Kidney (tissue), 22 donors: ENCODE measurements at places on chromosomes 2 and 18.
A peak's percentile ranks its signal among the peaks of the same experiment; 100 is the strongest.

DNA sequence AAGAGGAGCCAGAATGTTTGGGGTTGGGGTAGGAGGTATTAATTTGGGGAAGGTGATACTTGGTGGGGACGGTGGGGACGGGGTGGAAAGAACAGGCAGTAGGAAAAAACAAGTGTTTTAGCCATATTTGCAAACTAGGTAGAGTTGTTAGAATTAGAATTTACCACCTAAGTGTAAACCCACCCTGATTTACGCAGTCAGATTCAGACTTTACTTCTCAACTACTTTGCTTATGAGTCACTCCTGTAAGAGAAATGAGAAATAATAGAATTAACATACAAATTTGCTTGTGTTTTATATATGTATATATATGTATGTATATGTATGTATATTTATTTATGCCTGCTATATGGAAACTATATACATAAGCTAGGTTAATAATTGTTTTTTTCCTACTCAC, 1168.2 kb upstream of the ZEB2 start:
- no peak for DNase-seq

GRCh38 chr18:77160515-77160914, 27.9 kb upstream of the MBP start:
- DNase-seq: no peak

DNA sequence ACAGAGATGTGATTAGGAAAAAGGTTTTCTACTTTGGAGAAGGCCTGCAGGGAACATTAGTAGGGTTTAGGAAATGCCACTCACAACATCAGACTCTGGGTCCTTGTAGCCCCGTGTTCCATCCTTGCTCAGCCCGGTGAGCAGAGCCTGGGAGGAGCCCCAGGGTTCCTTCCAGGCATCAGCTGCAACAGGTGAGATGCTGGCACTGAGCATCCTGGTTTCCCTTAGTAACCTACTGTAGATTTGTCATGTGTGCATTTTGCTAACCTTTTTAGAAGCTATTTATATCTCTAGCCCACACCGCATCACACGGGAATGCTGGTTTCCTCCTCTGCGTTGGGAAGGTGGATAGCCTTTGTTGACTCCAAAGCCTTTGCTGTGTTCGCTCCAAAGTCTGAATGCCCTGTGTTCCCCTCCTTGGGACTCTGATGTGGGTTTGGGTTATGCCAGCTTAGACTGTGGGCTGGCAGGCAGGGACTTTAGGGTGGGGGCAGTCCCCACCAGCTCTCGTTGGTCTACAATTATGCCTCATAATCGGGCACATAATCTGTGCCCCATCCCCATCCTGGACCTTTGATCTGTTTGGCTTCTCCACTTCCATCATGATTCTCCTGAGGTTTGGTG, 69.3 kb downstream of the TMEM247 start:
- no peak for DNase-seq

- peak; percentile 48 for DNase-seq
Measured at GRCh38 chr2:98479959-98480524, 35.4 kb downstream of the INPP4A start.

- DNase-seq: no peak
Measured at GRCh38 chr2:150020221-150020620, 432.6 kb upstream of the MMADHC start.
